ENCODE measurements at places on chromosomes 2 and 18.

DNA sequence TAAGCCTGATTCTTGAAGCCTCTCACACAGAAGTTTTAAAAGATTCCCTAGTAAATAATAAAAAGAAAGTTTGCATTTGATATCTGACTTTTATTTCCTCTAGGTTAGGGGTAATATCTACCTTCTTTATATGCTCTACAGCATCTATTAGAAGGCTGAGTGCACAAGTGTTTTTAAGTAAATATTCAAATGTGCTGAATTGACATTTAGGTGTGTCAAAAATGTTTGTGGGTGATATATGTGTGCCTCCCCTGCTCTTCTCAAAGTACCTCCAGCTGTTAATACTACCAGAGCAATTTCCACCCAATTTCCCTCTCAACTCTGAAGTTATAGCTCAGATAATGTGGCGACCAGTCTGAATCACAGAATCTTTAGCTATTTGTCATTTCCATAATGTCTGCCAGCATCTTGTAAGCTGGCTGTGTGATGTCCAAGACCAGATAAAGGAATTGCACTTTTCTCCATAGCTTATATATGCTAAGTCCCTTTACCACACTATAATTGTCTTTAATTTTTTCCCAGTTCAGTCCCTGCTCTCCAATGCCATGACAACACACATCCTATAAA lies 24.4 kb upstream of the ERMN start:
- no peak for DNase-seq

DNA sequence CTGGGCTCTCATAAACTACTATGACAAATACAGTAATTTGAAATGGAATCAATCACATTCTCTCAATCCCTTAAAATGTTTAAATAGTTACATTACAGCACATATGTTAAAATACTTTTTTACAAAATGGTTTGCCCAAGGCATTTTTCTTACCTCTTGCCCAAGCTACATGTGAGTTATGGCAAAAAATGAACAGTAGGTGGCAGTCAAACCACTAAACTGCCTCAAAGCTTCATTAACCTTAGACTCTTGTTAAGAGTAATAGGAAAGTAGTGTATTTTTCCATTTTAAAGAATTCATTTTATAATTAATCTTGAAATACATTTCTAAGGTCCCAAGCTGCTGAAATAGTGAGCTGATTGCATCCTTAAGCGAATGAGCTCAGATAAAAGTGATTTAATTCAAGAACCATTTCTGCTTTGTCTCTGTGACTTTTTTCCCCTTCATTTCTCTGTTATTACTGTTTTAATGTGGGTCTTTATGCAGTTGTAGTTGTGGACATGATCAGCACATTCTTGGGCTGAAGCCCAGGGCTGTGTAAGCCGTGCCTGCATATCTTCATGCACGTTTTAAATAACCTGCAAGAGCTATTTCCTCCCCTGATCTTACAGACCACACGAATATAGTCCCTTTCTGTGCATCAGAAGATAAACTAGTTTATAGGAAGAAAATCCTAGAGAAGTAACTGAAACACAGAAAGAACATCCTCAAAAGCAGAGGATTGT lies 311.8 kb downstream of the LNPK start:
- DNase-seq = peak; percentile 24

DNA sequence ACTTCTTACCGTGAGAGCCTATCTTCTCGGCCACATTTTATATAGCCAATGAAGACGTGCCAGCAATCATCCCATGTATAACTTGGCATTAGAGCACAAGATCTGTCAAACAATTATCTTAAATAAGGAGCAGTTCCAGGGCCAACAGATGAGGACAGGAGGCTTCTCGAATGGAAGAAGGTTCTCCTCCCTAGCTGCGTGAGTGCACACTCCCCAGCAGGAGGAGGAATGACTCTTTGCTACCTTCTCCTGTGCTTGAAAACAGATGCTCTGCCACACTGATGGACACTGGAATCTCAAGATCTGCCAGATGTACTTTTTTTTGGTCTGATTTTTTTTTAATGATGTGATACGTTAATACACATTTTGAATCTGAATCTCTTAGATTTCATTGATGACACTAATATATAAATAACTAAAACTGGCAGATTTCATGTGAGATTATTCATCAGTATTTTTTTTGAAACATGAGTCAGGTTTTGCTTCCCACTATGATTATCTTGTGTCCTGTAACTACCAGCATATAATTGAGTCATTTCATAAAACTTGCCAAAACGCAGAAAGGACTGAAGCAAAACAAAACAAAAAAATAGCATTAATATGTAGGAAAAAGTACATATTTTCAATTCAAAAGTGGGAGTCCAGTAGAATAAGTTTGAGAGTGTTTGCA lies 626 bp upstream of the VIT start:
- peak; percentile 31 for DNase-seq

- peak; percentile 34 for DNase-seq
These were observed 2.0 kb downstream of the PPP4R1 start for GRCh38 chr18:9612215-9612830.

- no peak for DNase-seq
These were observed 39.5 kb downstream of the ACSL3 start for GRCh38 chr2:222900354-222900753.

- no peak for DNase-seq
These were observed 674.5 kb downstream of the KCNJ3 start for GRCh38 chr2:155372969-155373368.

GRCh38 chr2:165575044-165575615 lies 105.6 kb downstream of the CSRNP3 start:
- no peak for DNase-seq

DNA sequence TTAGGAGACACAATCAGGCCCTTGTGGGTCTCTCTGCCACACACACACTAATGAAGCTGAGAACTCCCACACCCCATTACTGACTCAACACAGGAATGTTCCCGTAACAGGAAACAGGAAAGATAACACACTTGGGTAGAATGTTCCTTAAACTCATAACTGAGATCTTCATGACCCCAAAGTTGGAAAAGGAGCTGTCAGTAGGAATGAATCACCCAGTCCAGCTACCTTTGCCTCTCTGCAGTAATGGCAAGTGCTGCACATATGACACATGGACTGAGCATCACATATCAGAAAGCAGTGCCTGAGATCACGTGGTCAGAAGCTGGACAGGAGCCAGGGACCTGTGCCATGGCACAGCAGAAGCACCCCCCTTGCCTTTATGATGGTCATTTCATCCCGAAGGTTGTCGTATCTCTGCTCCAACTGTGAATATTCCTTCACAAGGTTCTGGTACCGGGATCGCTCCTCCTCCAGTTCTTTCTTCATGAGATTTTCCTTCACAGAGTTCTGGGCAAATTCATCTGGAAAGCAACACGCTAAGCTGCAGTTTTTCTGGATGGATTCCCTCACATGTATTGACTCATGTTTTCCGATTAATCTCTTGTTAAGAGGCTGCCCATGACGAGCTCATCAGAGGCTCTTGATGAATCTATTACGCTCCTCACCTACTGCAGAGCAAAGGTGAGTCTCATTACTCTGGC lies 65.4 kb upstream of the ACAA2 start:
- DNase-seq = no peak

GRCh38 chr2:128805918-128806317 lies 487.2 kb upstream of the HS6ST1 start:
- DNase-seq = no peak

DNA sequence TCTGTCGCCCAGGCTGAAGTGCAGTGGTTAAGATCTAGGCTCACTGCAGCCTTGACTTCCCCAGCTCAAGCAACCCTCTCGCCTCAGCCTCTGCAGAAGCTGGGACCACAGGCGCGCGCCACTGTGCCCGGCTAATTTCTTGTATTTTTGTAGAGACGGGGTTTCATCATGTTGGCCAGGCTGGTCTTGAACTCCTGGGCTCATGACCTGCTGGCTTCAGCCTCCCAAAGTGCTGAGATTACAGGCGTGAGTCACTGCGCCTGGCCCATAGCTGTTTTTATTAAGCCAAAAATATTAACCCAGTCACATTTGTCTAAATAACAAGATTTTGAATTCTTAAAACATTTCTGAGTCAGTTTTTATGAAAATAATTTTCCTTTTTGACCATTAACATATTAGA lies 6.3 kb upstream of the SFT2D3 start:
- no peak for DNase-seq

GRCh38 chr2:33321236-33321771 lies 155.1 kb upstream of the RASGRP3 start:
- DNase-seq = no peak

DNA sequence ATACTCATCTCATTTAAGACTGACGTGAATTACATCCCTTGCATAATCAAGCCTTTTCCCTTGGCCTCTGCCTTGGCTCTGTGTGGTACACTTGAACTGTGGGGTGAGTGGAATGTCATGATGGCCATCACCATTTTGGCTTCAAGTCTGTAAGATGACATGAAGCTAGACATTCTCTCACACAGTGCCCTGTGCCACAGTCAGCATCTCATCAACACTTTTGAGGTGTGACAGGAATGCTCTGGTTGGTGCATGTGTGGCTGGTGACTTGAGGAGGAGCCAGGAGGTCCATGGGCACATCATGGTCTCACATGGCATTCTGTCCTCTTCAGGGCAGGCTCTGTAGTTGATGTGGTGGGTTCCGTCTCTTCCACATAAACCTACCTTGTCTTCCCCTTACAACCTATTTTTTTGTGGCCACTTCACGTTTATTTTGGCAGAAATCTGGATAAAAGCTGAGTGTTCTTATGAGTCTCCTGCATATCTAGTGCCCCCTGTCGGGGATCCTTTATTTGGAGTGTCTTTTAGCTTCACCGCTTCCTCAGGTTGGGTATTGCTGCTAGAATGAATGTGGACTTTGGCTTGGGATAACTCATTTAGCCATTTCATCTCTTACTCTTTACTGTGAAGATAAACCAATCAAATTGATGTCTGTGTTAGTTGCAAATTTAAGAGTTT lies 28.1 kb downstream of the MAP4K4 start:
- peak; percentile 51 for DNase-seq

GRCh38 chr2:197711578-197711977 lies 6.4 kb downstream of the MARS2 start:
- DNase-seq = no peak

DNA sequence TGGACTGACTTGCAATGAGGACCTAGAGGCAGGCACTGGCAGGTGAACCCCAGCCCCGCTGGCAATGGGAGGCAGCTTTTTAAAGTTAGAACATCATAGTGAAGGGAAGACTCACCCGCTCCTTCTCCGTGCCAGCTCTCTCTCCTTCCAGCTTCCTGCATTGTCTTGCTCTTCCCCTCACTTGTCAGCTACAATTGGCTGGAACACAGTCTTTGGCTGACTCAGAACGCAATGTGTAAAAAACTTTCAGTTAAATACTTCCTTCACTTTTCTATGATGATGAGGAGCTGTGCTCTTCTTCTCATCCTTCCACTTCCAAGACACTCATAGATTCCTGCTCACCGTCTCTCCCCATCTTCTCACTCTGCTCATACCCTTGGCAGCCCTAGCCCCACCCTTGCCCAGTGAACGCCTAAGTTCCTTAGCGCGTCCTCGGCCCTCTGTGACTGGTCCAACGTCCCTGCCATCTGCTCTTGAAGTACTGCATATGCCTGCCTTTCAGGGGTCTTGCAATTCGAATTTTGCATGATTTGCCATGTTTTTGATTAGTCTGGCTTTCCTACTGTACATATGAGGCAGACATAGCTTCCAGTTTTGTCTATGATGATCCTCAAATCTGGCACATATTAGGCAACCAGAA lies 118.0 kb upstream of the TMEM200C start:
- DNase-seq = no peak

- DNase-seq = no peak
These were observed 69.6 kb downstream of the MAP4K4 start for GRCh38 chr2:101766871-101767739.

- no peak for DNase-seq
These were observed 554.4 kb upstream of the MEX3C start for GRCh38 chr18:51751901-51752300.

DNA sequence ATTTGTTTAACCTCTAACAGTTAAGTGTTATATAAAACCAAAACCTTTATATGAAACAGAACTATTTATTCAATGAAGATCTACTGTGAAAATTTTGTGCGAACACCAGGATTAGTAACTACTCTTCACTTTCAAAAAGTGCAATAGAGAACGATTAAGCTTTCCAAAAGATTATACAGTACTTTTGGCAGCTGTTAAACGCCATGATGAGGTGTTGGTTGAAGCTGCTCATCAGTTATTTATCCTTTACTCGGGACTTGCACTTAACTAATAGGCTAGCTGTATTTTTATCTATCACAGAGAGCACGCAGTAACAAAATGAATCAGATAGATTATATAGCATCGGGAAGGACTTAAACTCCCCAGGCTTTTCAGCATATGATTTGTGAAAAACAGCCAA lies 113.6 kb downstream of the GCA start:
- DNase-seq = no peak

DNA sequence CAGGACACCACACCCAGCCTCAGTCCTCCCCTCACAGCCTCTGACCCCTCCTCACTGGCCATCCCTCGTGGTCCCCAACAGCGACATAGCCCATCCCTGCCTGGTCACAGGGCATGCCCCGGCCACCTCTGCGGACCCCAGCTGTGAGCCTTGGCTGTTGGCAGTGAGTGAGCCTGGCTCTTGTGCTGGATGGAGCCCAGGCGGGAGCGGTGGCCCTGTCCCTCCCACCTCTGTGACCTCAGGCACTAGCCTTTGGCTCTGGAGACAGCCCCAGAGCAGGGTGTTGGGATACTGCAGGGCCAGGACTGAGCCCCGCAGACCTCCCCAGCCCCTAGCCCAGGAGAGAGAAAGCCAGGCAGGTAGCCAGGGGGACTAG lies 7.9 kb downstream of the DES start:
- DNase-seq = peak; percentile 53

Data from H7 (cell line).